ENCODE measurements at places on chromosomes 3 and 15.

DNA sequence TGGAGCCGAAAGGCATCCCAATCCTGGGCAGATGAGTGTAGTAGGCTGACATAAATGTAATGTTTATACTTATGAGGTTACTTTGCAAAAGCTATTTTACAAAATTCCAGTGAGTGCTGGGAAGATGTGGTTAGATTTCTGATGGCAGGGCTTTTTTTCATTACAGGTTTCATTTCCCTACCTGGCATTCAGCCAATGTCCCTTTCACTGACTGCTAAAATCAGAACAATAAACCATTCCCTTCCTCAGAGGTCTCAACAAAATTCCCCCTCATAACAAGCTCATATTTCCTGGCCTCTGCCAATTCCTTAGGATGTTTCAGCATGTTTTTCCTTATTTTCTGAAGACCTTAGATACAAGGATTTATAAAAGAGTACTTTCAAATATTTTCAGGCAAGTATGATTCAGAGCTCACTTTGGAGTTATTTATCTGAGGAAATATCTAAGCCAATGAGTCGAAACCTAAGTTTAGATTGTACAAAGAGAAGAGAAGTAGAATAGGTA lies 40.9 kb upstream of the CCDC80 start:
- no peak for DNase-seq

DNA sequence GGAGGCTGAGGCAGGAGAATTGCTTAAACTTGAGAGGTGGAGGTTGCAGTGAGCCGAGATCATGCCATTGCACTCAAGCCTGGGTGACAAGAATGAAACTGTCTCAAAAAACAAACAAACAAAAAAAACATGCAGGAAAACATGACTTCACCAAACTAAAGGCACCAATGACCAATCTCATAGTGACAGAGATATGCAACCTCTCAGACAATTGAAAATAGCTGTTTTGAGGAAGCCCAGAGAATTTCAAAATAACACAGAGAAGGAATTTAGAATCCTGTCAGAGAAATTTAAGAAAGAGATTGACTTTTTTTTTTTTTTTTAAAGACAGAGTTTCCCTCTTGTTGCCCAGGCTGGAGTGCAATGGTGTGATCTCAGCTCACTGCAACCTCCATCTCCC lies 26.1 kb downstream of the NCBP2 start:
- no peak for DNase-seq

GRCh38 chr3:39050029-39050428 lies 1.7 kb downstream of the SCN11A start:
- DNase-seq, result no peak

GRCh38 chr3:88574146-88574545 lies 424.4 kb downstream of the C3orf38 start:
- DNase-seq, result no peak

DNA sequence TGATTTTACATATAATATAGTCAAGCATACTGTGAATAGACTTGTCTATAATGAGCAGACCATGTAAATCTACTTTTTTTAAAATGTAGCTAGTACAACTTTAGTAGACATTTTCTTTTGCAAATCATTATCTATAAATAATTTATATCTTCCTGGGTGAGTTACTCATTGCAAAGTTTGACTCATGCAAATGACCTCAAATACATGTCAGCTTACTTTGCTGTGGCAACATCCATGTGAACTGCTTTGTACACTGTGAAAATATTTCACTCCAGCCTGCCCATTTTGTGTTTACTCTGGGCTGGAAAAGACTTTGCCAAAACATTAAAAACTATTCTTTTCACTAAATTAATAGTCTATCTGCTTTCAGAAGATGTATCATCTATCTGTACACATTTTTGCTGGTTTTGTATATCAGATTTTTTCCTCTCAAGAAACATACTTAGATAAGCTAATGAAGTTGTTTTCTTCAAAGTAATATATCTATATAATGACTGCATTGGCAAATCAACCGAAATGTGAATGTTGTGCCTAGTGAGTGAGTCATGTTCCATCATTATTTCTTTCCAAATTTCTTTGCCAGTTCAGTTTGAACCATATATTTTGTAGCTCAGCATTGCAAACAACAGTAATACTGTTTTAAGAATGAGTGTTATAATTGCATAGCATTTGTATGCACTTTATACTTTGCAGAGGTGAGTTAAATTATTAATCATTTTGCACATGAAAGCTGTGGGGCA lies 26.5 kb downstream of the IGSF10 start:
- no peak for DNase-seq

- no peak for DNase-seq
Measured at GRCh38 chr15:61689067-61689466, 371.2 kb downstream of the VPS13C start.

DNA sequence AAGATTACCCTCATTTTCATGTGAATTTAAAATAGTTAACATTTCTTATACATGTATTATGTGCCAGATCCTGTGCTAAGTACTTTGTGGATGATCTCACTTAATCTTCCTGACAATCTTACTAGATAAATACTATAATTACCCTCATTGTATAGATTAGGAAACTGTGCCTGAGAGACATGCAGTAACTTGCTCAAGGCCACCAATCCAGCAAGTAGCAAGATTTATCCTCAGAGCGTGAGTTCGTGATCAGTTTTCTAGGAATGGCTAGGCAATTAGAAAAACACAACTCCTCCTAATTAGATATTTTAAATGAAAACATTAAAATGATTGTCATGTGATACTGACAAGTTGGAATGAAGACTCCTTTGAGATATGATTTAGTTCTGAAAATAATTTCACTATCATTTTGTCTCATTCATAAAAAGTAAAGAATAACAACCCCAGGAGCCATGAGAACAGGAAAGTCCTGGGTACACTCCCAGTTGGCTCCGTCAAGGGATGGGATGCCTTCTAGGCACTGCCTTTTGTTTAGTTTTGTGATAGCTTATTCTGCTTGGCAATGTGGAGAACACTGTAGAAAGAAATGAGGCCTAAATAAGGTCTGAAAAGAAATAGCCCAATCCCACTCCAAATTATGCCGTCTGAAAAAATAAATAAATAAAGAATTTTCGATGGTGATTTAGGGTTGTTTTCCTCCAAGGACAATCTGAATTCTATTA lies 61.3 kb downstream of the FBN1 start:
- no peak for DNase-seq

DNA sequence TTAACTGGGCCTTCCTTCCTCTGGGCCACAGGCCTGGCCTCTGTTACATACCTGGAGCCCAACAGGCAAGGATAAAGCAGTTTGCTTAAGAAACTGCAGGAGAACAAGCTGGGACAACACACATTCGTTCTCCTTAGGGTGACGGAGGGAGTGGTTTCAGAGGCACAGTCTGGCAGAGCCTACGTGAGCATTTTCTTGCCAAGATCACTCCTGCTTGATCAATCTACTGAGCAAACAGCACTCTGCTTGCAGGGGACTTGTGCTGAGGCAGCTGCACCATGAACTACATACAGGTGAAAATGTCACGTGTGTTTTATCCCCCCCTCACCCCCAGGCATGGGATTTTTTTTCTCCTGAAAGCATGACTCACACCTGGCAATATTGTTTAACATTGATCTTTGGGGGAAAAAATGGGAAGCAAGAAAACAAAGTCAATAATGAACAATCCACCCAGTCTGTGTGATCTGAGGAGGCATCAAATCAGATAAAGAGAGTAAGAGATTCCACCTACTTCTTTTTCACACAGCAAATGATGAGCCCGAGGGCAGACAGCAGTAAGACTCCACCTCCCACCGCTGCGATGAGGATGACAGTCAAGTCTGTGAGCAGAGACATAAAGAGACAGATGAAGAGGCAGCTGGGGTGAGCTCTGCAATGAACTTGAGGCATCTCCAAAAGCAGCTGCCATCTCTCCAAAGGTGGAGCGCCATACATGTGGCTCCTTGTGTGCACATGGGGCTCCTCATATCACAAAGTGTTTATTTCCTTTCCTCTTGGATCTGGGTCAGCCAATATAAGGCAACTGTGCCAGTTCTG lies 57.4 kb downstream of the CDCP1 start:
- no peak for DNase-seq

GRCh38 chr15:74385733-74386132 lies 18.3 kb upstream of the CYP11A1 start:
- DNase-seq, result no peak

DNA sequence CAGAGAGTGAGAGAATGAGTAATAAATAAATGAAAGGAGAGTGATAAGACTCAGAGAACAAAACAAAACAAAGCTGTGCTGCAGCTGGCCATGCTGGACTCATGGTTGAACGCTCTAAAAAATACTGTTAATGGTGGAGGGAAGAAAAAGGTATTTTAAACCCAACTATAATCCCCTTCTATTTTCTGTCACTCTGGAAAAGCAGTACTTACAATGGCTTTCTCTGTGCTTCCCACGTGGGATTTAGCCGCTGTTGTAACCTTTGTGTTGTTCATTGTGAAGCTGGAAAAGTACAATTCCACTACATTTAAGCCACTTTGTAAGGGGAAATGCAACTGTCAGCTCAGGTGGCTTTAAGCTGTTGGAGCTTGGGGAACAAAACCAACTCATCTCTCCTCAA lies 917.7 kb downstream of the IGSF11 start:
- no peak for DNase-seq

DNA sequence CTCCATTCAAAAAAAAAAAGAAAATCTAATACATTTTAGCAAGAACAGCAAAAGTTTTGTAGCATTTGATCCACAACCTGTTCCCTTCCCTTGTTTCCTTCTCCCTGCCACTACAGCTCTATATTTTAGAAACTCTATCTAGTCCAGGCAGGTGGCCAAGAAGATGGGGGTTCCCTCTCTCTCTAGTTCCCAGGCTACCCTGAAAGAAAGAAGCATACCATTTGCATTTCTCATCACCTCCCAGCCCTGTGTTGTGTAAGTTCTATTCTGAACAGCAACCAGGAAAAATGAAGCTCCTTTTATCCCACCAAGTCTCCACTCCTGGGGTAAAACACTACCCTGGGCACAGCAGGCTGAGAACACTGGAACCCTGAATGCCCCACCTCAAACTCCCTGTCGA lies 100.0 kb downstream of the PCCB start:
- DNase-seq, result no peak

DNA sequence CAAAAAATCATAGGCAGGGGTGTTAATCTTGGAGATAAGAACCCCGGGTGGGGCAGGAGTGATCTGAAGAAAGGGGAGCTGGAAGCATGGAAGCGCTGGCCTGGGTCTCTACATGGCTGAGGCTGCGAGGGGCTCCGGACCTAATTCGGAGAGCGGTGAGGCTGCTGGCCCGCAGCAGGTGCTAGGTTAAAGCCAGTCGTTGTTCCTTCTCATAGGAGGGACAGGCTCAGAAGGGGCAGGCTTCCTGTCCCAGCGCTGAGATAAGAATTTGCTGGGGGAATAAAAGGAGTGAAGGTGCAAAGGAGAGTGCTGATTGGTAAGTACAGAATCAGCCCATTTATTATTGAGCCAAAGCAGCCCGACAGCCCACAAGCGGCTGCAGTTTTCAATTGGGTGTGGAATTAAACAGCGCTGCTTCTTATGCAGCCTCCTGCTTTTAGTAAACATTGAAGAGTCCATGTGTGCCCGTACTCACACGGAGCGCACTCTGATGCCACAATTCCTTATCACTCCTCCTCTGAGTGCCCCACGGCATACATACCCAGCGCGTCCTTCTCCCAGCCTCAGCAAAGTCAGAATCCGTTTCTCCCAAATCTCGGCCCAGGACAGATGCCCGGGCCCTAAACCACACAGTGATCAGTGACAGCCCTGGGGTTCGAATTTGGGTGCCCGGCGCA lies 17.1 kb downstream of the CHST13 start:
- DNase-seq, result no peak

- no peak for DNase-seq
Measured at GRCh38 chr3:165729756-165730155, 107.5 kb downstream of the BCHE start.

DNA sequence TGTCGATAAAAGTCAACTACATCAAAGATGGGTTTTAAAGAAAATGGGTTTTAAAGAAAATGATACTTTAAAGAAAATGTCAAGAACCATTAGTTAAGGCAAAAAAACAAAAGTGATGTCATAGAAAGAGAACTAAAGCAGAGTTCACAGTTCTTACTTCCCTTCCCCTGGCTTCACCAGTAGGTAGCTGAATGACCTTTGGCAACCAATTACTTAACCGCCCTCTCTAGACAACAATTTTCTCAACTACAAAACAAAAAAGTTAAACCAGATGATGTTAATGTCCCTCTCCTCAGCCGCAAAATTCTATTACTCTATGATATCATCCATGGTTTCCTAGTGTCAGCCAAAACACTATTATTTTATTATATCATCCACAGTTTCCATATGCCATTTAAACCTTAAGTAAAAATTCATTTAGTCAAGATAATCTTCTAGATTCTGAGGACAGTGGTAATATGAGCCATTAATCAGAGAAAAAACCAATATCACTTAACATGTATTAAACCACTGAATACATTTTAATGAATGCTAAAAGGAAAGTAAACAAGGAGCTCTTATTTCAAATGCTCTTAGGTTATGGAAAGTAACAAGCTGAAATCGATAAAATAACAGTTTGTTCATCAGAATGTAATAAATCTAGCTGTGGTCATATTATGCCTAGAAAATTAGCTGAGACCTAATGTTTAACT lies 13.1 kb downstream of the RYK start:
- DNase-seq, result no peak

DNA sequence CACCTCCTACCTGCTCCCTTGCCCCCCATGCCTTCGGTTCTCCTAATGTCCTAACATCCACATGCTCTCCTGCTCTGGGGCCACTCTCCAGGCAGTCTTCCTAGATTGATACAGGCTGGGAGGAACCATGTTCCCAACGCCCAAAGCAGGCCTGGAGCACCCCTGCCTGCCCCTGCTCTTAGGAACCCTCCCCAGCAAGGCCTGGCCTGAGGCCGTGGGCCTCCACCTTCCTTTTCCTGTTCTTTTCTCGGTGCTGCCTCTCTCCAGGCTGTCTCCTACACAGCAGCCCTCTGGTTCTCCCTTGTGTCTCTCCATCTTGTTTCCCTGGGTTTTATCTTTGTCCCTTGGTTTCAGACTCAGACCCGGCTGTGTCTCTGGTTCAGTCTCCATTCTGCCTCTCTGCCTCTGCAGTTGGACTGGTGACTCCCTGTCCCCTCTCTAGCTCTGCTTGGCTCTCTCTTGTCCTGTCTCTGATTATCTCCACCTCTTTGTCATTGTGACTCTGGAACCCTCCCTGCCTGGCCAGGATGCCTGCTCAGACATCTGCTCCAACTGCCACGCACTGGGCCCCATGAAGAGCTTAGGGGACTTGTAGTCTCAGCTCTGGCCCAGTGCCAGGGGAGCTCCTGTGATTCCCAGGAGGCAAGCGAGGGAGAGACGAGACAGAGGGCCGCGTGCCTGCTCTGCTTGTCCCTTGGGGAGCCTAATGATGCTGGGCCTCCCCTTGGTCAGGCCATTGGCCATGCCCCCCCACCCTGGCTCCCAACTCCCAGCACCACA lies 26.0 kb upstream of the RPL29 start:
- no peak for DNase-seq

DNA sequence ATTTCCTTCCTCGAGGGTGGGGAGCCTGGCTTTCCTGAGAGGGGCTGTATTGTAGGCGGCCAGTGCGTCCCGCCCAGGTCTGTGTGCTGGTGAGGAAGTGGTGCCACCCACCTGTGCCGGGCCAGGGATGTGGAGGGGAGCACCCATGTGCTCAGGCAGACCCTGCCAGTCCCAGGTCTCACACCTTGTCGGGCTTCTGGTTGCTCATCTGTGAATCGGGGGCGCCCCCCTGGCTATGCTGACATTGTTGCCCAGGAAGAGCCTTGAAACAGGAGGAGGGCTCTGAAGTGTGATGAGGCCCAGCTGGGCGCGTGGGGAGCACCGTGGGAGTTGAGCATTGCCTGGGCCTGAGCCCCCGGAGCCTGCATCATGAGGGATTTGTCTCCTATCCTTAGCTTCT lies 4.8 kb downstream of the FBLN2 start:
- no peak for DNase-seq

GRCh38 chr3:28745916-28746617 lies 397.4 kb upstream of the AZI2 start:
- DNase-seq, result no peak

- DNase-seq, result no peak
Measured at GRCh38 chr15:34009656-34010055, 29.3 kb downstream of the AVEN start.
